ENCODE measurements at places on chromosomes 6 and 20. TPM values are rescaled to one million over a fixed set of nuclear protein-coding genes. Genes with fewer than 3 reads are reported as not detected.

DNA sequence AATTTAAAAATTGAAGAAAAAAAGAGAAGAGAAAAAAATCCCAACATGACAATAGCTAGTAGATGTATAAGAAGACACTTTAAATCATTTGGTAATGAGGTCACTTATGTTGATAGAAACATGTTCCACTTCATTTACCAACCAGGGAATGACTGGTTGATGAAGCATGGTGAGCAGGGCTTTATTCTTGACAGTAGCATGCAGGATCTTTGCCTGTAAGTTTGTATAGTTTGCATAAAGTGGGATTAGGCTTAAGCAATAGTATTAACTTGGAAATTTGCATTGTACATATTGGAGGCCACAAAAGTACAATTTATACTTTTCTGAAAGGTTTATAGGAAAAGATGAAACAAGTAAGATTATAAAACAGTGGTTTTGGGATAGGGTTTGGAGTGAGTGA, 67.0 kb downstream of the NOX3 start:
- DNase-seq = no peak
- H3K27ac ChIP-seq = no peak overlapping the region
- H3K27me3 ChIP-seq = no peaks in the 10 kb centered on the region
- no peak overlapping the region for H3K4me3 ChIP-seq

GRCh38 chr6:5662797-5663196, 343.9 kb downstream of the NRN1 start:
- peaks cover 17% of the 10 kb centered on the region for H3K4me1 ChIP-seq
- H3K36me3 ChIP-seq = no peaks in the 10 kb centered on the region
- DNase-seq = no peak
- no peak overlapping the region for H3K27ac ChIP-seq
- H3K27me3 ChIP-seq = no peaks in the 10 kb centered on the region
- no peak overlapping the region for H3K4me3 ChIP-seq

DNA sequence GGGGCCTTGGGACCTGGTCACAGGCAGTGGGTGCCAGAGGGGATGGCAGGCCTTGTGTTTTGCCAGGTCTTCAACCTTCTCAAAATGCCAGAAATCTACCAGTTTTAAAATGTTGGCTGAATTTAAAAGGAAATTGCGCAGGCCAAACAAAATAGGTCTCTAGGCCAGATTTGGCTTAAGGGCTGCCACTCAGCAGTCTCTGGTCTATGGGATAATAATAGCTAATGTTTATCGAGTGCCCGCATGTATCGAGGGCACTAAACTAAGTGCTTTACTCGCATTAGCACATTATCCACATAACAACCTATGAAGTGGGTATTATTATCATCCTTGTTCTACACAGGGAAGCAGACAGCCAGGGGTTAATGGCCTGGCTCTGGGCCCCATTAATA, 11.0 kb downstream of the E2F3 start:
- H3K27ac ChIP-seq = no peak overlapping the region
- peaks cover 42% of the 10 kb centered on the region for H3K36me3 ChIP-seq
- DNase-seq = no peak

GRCh38 chr20:33828967-33829560, 17.9 kb downstream of the CHMP4B start:
- H3K4me1 ChIP-seq = peaks cover 28% of the 10 kb centered on the region
- DNase-seq = no peak
- H3K27me3 ChIP-seq = no peaks in the 10 kb centered on the region

DNA sequence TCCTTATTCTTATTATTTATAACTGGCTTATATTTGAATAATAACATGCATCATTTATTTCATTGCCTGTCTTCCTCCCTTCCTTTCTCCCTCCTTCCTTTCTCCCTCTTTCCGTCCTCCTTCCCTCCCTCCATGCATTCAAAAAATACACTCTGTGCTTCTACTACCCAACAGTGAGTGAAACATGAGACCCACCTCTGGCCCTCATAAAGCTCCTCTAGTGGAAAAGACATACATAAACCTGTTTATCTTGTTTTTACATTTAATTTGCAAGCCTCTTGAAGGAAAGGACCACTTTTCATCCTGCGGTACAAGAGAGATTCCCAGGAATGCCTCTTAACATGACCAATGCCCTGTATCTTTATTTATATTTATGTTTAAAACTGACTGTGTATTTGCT, 21.8 kb upstream of the ISM1 start:
- H3K4me1 ChIP-seq = no peaks in the 10 kb centered on the region
- H3K27me3 ChIP-seq = peaks cover 1% of the 10 kb centered on the region
- no peaks in the 10 kb centered on the region for H3K36me3 ChIP-seq
- no peak for DNase-seq

- no peak overlapping the region for H3K27ac ChIP-seq
- H3K36me3 ChIP-seq = no peaks in the 10 kb centered on the region
- H3K4me3 ChIP-seq = no peak overlapping the region
Measured at GRCh38 chr6:13427316-13427715, 60.1 kb downstream of the GFOD1 start.

DNA sequence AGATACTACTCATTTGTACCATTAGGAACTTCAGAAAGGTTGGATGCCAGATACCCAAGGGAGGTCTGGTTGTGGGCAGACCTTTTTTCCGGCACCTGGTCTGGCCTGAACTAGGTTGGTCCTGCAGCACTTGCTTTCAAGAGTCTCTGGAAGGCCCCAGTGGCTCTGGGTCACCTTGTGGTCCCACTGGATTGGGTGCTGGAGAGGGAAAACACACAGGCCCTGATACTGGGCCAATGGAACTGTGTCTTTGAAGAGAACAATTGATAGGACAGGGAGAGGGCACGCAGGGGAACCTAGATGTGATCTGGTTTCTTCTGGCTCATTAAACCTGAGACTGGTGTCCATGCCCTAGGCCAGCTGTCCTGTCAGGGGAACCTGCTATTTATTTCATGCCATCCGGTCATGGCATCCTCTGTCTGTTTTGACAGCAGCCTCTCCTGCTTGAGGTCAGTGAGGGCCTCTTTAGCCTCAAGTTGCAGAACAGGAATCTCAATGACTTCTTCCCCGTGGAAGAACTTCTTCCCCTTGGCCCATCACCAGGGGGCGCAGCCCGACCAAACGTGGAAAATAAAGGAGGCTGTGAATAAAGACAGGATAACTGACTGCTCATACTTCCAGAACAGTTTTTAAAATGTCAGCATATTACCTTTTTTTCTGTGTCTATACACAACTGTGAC, 25.0 kb downstream of the TAF8 start:
- peaks cover 18% of the 10 kb centered on the region for H3K4me1 ChIP-seq
- H3K4me3 ChIP-seq = no peak overlapping the region
- peak; percentile 69 for DNase-seq
- no peak overlapping the region for H3K27ac ChIP-seq
- no peaks in the 10 kb centered on the region for H3K27me3 ChIP-seq

GRCh38 chr6:79570129-79571029, 33.1 kb upstream of the LCA5 start:
- DNase-seq = no peak
- H3K4me1 ChIP-seq = no peaks in the 10 kb centered on the region

DNA sequence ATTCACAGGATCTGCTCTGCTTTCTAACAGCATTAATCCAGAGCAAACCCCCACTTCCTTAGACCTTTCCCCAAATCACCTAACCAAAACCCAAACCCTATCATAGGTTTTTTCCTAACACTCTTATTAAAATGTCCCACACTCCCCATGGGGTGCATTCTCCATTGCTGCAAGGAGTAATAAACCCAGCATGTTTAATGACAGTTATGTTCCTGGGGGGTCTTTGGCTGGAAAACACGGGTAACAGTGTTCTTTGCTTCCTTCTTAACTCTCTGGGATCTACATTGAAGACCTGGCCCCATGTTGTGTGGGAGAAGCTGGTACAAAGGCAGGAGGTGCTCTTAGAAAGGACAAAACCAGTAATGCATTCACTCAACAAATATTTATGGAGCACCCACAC, 16.1 kb downstream of the TRIM31 start:
- H3K4me3 ChIP-seq = no peak overlapping the region
- peaks cover 87% of the 10 kb centered on the region for H3K27me3 ChIP-seq
- no peaks in the 10 kb centered on the region for H3K36me3 ChIP-seq
- peaks cover 26% of the 10 kb centered on the region for H3K4me1 ChIP-seq
- no peak for DNase-seq

DNA sequence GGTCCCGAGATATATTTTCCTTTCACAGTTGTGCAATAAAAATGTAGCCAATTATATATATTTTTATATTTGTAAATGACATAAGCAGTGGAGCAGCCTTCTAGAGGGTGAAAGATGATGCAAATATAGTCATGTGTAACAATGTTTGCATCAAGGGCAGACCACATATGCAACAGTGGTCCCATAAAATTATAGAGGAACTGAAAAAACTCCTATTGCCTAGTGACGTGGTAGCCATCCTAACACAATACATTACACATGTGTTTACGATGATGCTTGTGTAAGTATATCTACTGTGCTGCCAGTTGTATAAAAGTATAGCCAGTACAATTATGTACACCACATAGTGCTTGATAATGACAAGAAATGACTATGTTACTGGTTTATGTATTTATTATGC, 162.8 kb downstream of the ZFAND3 start:
- peaks cover 28% of the 10 kb centered on the region for H3K4me1 ChIP-seq
- H3K36me3 ChIP-seq = no peaks in the 10 kb centered on the region
- no peak overlapping the region for H3K4me3 ChIP-seq
- no peak for DNase-seq
- no peak overlapping the region for H3K27ac ChIP-seq

DNA sequence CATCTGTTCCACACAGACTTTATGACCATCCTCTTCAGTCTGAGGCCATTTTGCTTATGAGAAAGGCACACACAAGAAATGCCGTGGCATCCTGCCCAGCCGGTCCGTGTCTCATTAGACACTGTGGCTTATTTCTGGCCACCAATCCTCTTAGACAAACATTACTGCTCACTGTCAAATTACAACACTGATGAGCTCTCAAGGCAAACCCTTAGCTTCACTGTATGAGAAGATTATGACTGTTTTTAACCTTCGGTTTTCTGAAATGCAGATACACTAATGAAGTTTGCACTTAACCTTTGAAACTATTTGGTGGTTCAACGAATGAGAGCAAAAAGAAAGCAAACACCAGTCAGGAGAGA, 50.5 kb upstream of the DST start:
- no peak for DNase-seq
- no peak overlapping the region for H3K4me3 ChIP-seq
- H3K27me3 ChIP-seq = no peaks in the 10 kb centered on the region
- H3K36me3 ChIP-seq = no peaks in the 10 kb centered on the region

GRCh38 chr20:38198238-38198861, 33.3 kb upstream of the TGM2 start:
- no peak for DNase-seq
- no peaks in the 10 kb centered on the region for H3K4me1 ChIP-seq
- H3K27me3 ChIP-seq = peaks cover 10% of the 10 kb centered on the region
- H3K36me3 ChIP-seq = no peaks in the 10 kb centered on the region
- H3K4me3 ChIP-seq = no peak overlapping the region
- H3K27ac ChIP-seq = no peak overlapping the region

GRCh38 chr6:131844243-131844841, 36.5 kb downstream of the ENPP1 start:
- no peaks in the 10 kb centered on the region for H3K36me3 ChIP-seq
- H3K27me3 ChIP-seq = peaks cover 3% of the 10 kb centered on the region

GRCh38 chr6:2876210-2877056, 26.7 kb downstream of the SERPINB9 start:
- peak overlapping the region; percentile 91 for H3K27ac ChIP-seq
- H3K36me3 ChIP-seq = peaks cover 61% of the 10 kb centered on the region
- no peak for DNase-seq
- peak overlapping the region; percentile 81 for H3K4me3 ChIP-seq
- peaks cover 77% of the 10 kb centered on the region for H3K4me1 ChIP-seq

The GRIK2 gene
- total RNA-seq = not detected

The PNPLA1 gene
- not detected for total RNA-seq

The DACT2 gene
- total RNA-seq = 0.15 TPM

The MED23 gene
- 33.1 TPM for total RNA-seq

The SLC4A11 gene
- 1.8 TPM for total RNA-seq

The CBLN4 gene
- total RNA-seq = not detected

Data from activated CD4-positive, alpha-beta memory T cell treated with anti-CD3 and anti-CD28 coated beads, Interleukin-2, amount 10 ng/mL, durations not matched to agents 7 days and 5 days (primary cell).